T-helper 2 cell treated with Interferon-gamma antibody and Interleukin-4, amounts not matched to agents 5 μg/mL and 100 μg/mL, for 36 hours (primary cell): ENCODE measurements at places on chromosomes 7 and 10.

GRCh38 chr10:85961073-85961472, 405.5 kb downstream of the GRID1 start:
- DNase-seq: no peak

DNA sequence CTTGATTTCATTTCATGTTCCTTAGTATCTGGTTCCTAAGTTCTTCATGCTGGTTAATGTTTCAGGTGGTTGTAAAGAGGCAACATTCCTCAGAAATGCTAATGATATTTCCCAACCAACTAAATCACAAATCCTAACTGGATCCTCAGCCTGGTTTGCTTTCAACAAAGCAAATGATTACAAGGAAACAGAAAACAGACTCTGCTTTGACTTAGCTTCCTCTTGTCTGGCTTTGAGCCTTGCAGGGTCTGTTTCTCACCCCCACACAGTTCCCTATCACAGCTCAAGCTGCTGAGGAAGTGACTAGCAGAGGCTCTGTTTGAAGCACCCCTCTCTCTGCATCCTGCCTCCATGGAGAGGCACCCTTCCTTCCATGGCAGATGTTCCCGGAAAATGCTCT, 130.2 kb upstream of the CTTNBP2 start:
- no peak for DNase-seq

DNA sequence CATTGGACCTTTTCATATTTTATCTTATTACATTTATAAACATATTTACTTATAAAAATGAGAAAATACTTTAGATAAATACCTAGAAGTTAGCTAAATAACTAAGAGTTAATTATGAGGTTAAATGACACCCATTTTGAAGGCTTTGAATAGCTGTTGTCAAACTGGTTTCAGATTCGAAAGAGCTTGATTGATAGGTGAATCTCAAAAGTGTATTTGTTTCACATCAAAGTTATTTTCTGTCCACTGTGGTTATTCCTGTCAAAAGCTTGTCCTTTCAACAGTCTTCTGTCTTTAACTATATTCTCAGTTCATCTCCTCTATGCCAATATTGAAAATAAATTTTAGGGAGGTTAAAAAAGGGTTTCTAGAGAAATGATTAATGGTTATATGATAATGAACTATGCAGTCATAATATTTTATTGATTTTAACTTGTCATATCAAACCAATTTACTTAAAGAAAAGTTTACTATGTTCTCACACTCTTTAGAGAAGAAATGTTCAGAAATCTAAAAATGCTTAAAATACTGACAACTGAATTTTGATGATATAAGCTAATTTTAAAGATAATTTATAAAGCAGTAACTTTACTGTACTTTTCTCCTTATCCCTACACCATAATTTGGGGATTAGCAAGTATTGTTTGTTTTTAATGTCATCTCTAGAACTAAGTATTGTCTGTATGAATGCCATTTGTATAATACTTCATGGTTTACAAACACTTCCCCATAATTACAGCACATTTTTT, 72.0 kb upstream of the FOXP2 start:
- no peak for DNase-seq

DNA sequence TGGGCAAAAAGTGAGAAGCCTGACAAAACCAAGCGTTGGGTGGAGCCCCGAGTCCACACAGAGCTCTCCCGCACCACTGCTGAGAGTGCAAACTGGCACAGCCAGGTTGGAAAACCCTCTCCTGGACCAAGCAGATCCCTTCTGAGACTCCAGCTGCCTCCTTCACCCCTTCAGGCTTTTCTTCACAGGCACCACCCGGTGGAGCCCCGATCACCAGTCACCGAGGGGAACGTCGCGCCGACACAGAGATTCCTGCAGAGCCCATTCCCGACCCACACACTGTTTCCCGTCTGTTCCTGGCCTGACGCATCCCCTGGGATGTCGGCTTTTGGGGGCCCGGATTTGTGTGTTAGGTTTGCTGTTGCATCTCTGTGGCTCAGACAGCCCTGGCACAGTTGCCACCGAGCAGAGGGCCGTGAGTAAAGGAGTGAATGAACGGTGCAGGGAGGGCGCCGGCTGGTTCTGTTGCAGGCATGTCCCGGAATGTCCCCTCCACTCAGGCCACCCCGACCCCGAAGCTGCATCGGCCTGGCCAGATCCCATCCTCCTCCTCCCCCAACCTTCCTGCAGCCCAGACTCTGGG, 51.0 kb upstream of the INPP5A start:
- no peak for DNase-seq

DNA sequence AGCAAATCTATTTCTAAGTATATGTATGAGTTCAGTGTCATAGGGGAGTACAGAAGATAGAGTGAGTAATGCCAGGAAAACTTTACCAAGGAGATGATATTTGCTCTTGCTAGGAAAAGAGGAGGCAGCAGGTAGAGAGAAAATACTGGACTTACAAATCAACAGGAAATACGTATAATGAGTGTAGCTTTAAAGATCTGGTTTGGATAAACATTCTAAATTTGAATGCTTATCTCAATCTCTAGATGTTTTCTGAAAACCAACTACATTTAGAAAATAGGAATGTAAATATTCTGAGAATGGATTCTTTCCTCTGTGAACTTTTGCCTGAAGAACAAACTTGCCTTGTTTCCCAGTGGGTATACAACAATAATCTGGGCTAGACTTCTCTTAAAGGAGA, 46.9 kb upstream of the GNAI1 start:
- no peak for DNase-seq

- no peak for DNase-seq
Observed at GRCh38 chr7:118629898-118630438, 405.5 kb downstream of the ANKRD7 start.

DNA sequence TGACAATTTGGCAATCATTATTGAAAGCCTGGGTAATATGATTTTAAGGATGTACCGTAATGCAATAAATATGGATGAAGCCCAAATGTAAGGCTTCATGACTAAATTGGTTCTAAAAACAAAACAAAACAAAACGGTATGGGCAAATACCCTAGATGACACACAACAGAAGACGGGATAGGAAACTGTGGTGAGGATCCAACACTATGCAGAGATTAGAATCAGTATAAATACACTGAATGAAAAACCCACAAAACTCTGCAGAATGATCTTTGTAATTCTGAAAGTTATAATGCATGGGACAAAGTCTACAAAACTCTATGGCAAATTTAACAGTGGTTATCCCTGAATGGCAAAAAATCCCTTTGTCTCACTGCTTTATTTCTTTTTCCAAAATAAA, 57.6 kb downstream of the MALSU1 start:
- peak; percentile 52 for DNase-seq

- DNase-seq: peak; percentile 87
Observed at GRCh38 chr7:44257618-44258422, 57.0 kb downstream of the YKT6 start.

GRCh38 chr7:106216517-106216922, 68.3 kb downstream of the NAMPT start:
- no peak for DNase-seq

DNA sequence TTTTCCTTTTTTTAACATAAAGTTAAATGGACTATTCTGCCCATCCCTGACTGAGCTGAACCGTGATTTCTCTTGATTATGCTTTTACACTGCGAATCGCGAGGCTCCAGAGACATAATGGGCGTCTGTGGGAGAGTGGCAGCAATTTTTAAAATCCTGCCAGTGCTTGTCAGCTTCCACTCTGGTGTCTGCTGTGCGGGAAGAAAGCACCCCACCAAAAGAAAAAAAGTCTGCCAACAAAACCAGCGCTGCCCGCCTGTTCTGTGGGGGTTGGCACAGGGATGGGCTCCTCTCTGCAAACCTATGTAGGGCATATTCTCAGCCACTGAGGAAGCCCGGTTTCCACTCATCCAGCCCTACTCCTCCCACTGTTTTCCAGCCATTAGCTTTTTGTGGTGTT, 592.3 kb upstream of the GALNT17 start:
- DNase-seq: no peak

DNA sequence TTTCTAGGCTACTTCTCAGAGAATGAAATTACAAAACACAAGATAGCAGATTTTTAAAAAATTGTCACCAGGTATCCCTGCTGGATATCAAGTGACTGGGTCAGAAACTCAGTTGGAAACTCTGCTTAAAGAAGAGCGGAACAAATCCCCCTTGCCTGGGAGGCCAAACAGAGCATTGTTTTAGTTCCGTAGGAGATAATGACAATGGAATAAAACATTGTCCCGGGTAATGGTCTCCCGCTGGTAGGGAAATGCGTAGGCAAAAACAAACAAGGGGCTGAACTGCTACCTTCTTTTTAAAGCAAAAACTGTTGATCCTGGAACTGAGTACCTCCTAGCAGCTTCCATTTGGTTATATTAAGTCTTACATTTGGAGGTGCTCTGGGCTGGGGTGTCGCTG, 21.3 kb upstream of the VAX1 start:
- DNase-seq: no peak

DNA sequence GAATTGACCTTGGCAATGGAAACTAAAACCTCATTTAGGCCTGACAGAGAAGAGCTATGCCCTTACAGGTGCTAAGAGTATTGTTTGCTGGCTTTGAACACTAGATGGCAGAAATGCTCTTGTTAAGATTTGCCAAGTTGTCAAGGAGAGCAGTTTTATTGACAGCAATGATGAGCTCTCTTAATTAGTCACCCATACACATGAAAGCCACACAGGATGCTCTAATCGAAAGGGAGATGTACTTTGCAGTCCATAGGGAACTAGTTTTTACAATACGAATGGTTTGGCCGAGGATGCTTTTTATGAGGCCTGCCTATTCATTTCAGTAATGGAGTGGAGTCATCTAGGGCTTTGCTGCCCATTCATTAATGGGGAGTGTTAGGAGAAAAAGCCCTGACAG, 45.4 kb upstream of the MBL2 start:
- no peak for DNase-seq

DNA sequence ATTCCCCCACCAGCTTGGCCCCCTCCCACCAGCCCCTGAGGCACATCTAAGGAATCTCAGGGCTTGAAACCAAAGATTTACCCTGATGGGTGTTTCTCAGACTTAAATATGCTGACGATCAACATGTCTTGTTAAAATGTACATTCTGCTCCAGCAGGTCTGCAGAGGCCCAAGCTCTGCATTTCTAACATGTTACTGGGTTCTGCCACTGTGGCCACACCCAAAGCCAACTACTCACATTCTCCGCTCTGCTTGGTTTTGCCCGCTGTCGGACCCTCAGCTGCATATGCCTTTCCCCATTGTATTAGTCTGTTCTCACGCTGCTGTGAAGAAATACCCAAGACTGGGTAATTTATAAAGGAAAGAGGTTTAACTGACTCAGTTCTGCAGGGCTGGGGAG, 8.9 kb downstream of the PIP4K2A start:
- no peak for DNase-seq

DNA sequence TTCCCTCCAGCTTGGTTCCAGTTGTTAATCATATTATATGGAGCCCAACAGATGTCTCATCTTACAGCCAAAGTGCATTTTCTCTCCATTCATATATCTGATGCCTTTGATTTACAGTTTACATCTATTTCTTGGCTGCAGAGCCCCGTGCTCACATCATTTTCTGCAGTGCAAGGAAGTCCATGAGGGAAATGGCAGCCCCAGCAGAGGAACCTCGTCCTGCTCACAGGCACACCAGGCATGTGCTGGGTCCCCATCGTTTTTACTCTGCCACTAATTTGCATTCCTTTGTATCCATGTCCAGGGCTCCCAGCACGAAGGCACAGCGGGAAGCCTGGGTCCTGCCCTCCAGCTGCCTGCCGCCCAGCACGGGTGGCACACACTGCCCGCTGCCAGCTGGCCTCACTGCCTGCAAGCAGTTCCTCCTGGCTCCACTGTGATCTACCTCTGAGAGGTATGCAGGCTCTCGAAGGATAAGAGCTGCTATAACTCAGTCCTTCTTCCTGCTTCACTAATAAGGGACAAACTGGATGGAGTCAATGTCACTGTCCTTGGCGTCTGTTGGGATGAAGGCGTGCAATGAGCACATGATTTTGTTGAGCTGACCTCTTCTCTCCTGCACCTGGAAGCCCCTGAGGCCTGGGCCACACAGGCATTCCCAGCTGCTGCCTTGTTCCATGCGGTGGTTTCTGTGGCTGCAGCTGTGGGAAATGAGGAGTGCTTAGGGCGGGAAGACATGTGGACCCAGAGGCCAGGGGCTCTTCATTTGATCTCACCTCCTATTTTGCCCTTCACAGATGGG, 583.6 kb upstream of the MGMT start:
- no peak for DNase-seq

GRCh38 chr7:78020874-78021249, 222.3 kb downstream of the PHTF2 start:
- no peak for DNase-seq

DNA sequence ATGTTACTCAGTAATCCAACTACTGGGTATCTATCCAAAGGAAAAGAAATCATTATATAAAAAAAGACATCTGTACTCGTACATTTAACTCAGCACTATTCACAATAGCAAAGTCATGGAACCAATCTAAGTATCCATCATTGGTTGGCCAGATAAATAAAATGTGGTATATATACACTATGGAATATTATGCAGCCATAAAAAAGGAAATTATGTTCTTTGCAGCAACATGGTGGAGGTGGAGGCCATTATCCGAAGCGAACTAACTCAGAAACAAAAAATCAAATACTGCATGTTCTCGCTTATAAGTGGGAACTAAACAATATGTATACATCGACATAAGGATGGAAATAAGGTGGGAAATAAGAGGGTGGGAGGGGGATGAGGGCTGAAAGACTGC, 56.2 kb upstream of the ANTXRL start:
- DNase-seq: no peak

DNA sequence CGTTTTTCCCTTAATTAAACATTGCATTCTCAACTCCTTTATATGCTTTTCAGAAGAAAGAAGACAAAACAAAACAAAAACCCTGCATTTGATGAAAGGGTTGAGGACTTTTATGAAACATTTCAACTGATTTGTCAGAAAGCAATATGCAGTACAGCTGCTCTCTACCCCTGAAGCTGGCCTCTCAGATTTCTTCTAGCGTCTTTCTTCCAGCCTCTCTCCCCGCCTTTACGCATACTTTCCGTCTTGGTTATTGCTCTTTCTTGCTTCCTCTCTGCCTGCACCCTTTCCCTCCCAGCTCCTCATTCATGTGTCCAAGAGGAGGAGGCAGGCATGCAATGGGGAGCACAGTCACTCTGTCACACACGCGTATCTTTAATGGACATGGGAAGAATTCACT, 91.0 kb upstream of the COL1A2 start:
- no peak for DNase-seq

GRCh38 chr7:30463405-30464145, 15.0 kb downstream of the NOD1 start:
- no peak for DNase-seq

DNA sequence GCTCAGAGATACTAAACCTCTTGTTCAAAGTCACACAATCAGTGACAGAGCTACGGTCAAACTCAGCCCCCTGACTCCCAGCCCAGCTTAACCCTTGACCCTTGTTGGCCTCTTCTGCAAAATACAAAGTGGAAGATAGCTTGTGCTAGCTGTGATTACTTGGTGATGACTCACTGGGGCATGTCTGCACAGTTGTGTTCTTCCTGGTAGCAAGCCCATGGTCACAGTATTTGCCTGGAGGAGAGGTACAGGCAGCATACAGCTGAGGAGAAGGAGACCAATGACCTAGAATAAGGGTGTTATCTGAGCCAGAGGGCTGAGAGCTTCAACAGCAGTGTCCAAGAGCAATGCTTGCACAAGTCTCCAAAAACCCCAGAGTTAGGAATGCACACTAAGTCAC, 5.7 kb upstream of the HSPA12A start:
- no peak for DNase-seq
